Large intestine (tissue), 12 donors: ENCODE measurements at places on chromosomes 2 and 18. TPM values are rescaled to one million over a fixed set of nuclear protein-coding genes. Genes with fewer than 3 reads are reported as not detected.

FAP gene
- 10.6 TPM for polyA plus RNA-seq

LAMA3 gene
- 48.8 TPM for polyA plus RNA-seq

DNA sequence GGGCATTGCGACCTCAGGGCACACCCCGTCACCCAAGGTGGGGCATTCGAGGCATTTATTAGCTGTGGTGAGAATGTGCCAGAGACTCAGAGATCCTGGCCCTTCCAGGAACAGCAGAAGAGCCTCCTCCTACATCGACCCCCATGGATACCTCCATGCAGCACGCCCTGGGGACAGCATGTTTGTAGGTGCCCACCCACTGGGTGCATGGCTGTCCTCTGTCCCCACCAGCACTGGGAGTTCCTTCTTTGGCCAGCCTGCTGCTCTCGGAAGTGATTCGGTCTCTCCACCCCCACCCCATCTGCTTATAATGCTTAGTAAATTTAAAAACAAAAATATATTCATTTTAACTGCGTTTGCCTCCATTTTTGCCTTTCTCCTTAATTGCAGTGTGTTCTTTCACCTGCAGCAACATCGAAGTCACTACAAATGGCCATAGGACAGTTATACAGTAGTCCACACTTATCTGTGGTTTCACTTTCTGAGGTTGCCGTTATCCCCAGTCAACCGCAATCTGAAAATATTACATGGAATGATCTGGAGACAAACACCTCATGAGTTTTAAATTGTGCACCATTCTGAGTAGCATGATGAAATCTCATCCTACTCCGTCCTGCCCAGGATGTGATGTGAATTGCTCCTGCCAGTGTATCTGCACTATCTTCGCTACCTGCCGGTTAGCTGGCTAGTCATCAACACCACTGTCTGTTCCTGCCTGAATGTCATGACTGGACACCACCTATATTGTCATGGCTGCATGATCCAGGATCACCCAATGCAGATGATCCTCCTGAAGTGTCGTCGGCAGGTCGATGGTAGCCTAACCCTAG, 29.6 kb upstream of the ZCCHC2 start:
- no peak for DNase-seq
- no peaks in the 10 kb centered on the region for H3K27me3 ChIP-seq
- no peak overlapping the region for H3K4me3 ChIP-seq
- no peaks in the 10 kb centered on the region for H3K36me3 ChIP-seq
- H3K4me1 ChIP-seq: peaks cover 9% of the 10 kb centered on the region

DNA sequence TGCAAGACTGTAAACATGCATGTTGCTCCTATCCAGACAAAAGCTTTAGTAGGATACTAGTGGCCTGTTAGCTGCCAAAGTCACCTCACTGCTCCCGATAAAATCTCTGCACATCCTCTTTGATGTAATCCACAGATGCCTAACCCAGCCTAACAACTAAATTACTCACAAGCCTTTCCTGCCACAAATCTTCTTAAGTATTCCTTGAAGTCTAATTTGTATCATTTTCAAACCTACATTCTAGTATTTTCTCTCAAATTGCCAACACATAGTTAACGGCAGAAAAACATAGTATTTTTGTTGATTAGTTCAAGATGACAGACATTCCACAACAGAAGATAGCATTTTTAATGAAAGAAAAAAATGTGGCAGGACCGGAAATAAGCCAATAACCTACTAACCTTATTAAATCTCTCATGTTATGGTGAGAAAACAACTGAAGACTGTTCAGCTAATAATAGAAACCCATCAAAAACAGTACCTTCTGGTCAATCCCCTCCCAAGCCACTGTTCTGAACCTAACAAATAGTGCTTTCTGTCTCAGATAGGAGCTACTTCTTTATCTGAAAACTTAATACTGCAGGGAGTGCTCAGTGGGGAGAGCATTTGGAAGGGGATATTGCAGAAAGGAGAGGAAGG, at the start of gene MPP4:
Gene MPP4 (minus strand): TSS at position 57 of the 639 bp plus-strand sequence. CDS start 4,690 bp downstream, outside the sequence.
- no peak within 1 kb of the TSS for H3K4me3 ChIP-seq
- H3K27ac ChIP-seq: no peak within 1 kb of the TSS
- H3K27me3 ChIP-seq: no peaks in the 10 kb centered on the region
- peaks cover 16% of the 10 kb centered on the region for H3K36me3 ChIP-seq
- DNase-seq: no peak

DNA sequence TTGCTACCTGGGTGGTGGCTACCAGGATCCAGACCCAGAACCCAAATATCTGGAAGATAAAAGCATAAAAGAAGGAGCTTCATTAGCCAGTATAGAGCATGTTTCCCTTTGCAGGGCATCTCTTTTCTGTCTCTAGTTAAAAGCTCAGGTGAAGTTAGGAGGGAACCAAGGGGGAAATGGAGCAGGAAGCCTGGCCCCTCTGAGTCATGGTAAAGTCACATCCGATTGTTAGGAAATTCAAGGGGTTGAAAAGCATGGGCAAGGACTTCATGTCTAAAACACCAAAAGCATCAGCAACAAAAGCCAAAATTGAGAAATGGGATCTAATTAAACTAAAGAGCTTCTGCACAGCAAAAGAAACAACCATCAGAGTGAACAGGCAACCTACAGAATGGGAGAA, 126.9 kb downstream of the RPIA start:
- H3K4me3 ChIP-seq: no peak overlapping the region
- no peaks in the 10 kb centered on the region for H3K4me1 ChIP-seq

- no peaks in the 10 kb centered on the region for H3K27me3 ChIP-seq
- H3K4me1 ChIP-seq: peaks cover 12% of the 10 kb centered on the region
- no peak overlapping the region for H3K27ac ChIP-seq
- DNase-seq: no peak
- no peak overlapping the region for H3K4me3 ChIP-seq
Measured at GRCh38 chr2:46952171-46952570, 36.6 kb upstream of the MCFD2 start.

PLCL1 gene
- 3.3 TPM for polyA plus RNA-seq

CERKL gene
- polyA plus RNA-seq: 7.6 TPM

- H3K27ac ChIP-seq: no peak overlapping the region
- no peaks in the 10 kb centered on the region for H3K4me1 ChIP-seq
- no peak for DNase-seq
- no peaks in the 10 kb centered on the region for H3K36me3 ChIP-seq
- no peak overlapping the region for H3K4me3 ChIP-seq
Measured at GRCh38 chr2:234377761-234378391, 119.0 kb downstream of the ARL4C start.

GRCh38 chr2:145032791-145033190, 512.9 kb upstream of the ZEB2 start:
- H3K4me1 ChIP-seq: no peaks in the 10 kb centered on the region
- H3K27ac ChIP-seq: no peak overlapping the region
- no peak overlapping the region for H3K4me3 ChIP-seq
- H3K27me3 ChIP-seq: no peaks in the 10 kb centered on the region
